Activated T-helper 1 cell treated with Interleukin-2 at 50 U/mL for 16 hours (primary cell): ENCODE measurements at places on chromosomes 6 and 20.

DNA sequence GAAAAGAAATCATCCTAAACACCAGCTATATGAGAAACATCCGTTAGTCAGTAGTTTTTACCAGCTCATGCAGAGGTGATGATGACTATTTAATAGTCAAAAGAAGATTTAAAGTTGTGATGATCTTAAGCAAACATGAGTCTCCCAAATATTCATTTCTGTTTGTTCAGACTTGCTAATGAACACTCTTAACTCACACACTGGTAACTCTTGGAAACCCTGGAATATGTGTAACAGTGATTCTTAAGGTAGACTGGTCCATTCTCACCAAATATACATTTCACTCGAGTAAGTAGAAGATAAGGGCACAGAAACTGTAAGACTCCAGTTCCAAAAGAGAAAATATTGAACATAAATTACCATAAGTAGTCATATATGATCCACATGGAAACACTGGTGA, 29.1 kb downstream of the RSPO3 start:
- DNase-seq = no peak

DNA sequence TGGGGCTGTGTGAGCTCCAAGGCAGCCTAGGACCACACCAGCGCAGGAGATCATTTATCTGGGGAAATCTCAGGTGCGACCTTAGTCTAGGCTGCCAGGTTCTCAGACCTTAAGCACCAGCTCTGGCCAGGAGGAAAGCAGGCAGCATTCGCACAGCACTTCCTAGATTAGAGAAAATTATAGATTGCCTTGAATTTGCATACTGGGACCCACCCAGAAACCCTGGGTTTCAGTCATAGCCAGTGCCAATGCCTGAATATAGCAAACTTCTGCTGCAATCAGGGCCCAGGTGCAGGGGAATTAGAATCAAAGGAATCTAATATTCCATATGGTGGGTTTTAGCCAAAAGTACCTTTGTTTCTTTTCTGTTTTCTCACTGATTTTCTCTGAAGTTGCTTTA, 204.3 kb upstream of the CST7 start:
- no peak for DNase-seq

DNA sequence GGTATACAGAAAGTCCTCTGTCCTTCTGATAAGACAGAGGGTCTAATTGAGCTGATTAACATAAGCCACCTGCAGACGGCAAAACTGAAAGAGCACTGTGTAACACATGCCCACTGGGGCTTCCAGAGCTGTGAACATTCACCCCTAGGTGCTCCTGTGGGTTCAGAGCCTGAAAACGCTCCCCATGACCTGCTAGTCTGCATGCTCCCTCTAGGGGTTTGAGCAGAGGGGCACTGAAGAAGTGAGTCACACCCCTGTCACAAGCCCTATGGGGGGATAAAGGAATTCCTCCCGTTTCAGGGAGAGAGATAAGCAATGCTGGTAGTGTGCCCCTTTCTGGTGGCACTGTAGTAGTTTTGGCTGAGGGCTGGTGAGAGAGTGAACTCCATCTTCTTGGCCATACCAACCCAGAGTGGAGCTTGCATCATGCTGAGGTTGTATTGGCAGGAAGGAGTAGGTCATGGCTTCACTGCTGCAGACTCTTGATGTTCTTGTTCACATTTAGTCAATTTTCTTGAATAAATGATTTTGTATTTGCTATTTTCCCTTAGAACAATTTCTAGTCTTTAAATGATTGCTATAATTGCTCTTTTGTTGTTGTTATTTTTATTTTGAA, 637.5 kb upstream of the MAN1A1 start:
- no peak for DNase-seq

DNA sequence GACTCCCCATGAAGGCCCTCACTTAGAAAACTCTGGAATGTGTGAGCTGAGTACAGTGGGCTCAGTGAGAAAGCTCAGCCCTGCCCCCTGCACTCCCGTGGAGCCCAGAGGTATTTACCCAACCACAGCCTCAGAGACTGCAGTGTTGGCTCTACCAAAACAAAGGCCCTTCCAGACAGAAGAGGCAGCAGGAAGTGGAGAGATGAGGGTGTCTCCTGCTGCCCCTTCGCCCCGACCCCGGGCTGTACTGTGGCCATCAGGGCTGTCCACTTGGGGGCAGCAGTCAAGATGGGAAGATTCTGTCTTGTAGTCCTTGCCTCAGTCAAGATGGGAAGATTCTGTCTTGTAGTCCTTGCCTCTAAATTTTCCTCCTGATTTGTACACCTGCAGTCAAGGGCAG, 341.3 kb downstream of the TAF4 start:
- no peak for DNase-seq

GRCh38 chr6:75210885-75211739, 5.3 kb upstream of the COL12A1 start:
- no peak for DNase-seq

DNA sequence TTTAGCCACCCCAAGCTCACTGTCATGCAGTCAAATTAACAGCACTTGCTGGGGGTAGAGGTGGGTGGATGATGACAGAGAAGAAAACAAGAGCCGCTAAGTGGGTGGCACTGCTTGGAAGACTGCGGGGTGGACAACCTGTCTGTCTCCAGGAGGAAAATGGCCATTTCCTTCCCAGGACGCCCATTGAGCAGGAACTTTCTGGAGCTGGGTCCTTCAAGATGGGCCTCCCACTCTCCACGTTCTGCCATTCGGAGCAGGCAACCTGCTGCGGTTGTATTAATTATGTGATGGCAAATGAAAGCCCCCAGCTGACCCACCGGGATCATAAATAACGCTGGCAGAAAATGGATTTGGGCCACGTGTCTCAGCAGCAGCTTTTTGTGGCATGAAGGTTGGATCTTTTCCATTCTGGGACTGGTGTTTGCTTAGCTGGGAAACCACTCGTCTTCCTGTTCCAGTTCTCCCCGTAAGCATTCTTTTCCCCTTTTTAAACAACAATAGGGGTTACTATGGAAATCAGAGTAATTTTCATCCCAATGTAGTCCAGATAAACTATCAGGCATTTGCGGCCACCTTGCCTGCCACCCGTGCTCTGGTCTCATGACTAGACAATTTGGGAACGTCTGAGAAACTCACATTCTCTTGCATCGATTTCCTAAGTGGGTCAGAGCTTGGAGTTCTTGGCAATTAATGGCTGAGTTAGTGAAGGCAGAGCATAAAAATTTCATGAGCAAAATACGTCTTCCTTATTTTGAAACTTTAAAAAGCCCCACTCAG, 215.5 kb downstream of the ANKRD60 start:
- no peak for DNase-seq

- DNase-seq = no peak
Measured at GRCh38 chr20:58389968-58390658, 1.1 kb downstream of the VAPB start.

DNA sequence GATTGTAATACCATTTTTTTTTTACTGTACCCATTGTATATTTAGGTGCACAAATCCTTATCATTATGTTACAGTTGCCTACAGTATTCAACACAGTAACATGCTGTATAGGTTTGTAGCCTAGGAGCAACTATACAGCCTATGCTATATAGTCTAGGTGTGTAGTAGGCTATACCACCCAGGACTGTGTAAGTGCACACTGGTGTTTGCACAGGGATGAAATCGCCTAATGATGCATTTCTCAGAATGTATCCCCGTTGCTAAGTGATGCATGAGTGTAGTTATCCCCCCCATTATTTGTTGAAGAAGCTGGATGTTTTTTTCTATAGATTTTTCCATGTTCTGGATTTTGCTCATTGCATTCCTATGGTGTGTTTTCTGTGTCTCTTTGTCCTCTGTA, 12.9 kb downstream of the RALY start:
- no peak for DNase-seq

GRCh38 chr20:2984956-2985661, 58.3 kb upstream of the GNRH2 start:
- no peak for DNase-seq

DNA sequence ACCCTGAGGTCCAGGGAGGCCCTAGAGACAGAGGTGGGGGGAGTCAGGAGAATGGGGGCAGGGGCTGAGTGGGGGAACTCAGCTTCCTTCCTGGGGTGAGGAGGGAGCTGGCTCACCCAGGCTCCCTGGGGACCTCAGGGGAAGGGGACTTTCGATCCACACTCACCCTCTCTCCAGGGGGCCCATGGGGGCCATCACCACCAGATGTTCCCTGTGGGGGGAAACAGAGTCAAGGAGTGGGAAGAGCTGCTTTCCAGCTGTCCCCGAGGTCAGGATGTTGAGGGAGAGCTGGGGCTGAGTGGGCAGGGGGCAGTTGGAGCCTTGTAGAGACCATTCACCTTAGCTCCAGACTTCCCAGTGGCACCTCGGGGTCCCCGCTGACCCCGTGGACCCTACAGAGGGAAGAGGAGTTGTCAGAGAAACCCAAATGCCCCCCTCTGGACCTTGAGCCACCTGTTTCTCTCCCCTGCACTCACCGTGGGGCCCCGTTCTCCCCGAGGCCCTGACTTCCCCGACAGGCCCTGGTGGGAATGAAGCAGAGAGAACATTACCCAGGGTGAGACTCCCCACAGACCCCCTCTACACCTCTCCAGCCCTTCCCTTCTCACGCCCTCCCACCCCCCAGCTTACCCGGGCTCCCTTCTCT, 18.6 kb downstream of the COL11A2 start:
- no peak for DNase-seq

GRCh38 chr6:88780714-88781389, 182.6 kb downstream of the RNGTT start:
- DNase-seq = peak; percentile 1

- no peak for DNase-seq
Measured at GRCh38 chr6:12522347-12522746, 194.2 kb upstream of the PHACTR1 start.

DNA sequence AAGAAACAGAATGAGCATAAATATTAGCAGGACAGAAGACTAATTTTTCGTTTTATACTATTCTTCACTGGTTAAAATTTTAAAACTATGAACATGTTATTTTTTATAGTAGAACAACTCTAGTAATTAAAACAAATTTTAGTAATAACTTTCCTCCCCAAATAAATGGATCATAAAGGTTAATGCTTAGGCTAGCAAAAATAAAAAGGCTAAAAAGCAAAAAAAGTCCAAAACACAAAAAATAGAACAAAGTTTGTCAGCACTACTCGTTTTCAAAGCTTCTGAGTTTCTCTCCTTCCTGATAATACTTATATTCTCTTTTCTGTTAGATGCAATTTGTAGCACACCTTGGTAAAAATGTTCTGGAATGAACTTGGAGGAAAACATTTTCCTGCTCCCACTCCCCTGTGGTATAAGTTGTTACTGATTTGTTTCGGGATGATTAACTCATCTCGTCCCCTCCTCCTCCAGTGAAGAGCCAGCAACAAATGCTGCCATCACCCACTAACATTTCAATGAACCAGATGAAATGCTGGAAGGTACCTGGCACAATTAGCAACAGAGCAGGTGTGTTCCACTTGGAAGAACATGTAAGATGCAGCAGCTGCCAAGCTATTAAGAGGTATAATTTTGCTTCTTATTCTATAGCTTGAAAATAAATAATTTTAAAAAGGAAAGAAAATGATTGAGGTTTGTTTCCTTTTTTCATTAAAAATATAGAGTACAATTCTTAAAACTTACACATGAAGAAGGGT, 130.5 kb downstream of the MYB start:
- DNase-seq = no peak

DNA sequence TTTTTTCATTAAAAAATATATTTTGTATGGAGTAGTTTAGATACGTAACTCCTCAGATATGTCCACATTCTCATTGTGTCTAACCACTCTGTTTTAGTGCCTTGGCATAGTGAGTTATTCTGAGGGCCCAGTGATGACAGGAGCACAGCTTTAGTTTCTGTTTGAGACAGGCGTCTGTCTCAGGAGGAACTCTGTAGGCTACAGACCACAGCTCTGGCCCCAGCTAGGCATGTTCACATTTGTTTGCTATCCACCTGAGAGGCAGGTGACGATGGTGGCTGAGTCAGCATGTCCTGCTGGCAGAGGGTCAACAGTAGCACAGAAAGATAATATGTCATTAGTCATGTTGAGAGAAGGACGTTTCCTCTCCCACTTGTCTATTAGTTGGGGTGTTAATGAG, 16.3 kb downstream of the LRRC1 start:
- no peak for DNase-seq

DNA sequence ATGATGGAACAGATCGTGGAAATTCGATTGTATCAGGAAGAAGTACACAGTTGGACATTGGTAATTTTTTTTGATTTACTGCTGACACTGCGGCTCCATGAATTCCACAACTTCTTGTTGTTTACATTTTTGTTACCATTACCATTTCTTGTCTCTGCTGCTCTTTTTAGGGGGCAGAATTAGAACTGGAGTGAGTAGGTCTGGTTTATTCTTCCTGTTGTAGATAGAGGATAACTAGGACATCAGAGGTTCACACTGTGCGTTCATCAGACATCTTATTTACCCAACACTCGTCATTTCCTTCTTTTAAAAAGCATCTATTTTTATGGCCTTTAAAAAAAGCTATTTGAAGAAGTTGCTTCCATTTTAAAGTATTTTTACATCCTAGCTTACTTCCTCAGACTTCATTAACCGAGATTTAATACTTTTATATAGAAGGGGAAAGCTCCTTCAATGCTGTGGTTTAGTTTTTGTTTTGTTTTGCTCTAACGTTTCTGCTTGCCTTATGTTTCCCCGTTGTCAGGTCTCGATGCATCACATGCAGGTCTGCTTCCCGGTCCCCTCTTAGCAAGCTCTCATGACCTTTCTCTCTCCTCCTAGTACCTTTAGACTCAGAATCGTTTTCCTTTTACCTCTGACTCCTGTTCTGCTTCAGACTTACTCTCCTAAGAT, 139.1 kb downstream of the ARID1B start:
- no peak for DNase-seq

DNA sequence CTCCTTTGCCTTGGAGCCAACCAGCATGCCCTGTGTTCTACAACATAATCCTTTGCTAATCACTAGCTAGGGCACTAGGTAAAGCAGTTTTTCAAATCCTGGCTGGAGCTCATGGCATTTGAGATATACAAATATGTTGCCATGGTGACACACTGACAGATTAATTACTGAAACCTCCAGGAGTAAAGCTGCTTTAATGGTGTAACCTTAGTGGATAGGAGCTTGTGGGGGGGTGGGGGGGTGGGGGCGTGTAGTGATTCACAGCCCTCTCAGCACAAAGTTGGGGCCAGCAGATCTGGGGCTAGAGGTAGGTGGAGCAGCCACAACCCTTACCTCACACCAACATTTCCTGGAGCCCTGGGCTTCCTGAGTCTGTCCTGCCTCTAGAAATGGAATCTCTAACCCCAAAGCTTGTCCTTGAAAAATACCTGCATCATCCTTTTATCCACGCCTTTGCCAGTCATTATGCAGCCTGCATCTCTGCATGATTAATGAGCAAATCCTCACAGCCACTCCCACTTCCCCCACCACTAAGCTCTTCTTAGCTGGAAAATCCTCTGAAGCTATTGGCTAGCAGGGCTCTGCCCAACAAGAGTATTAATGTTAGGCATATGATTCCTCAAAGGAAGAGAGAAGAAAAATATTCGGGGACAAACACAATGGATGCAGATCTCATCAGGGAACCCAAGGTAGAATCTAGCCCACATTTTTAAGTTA, 84.5 kb upstream of the PRND start:
- DNase-seq = no peak
